ENCODE measurements at places on chromosomes 5 and 9. TPM values are rescaled to one million over a fixed set of nuclear protein-coding genes. Genes with fewer than 3 reads are reported as not detected.

GRCh38 chr5:174794931-174795672, 70.7 kb downstream of the MSX2 start:
- no peak for DNase-seq

LCN9 gene
- not detected for total RNA-seq

GRCh38 chr5:133421394-133421793, 190.9 kb downstream of the FSTL4 start:
- no peak for DNase-seq

DNA sequence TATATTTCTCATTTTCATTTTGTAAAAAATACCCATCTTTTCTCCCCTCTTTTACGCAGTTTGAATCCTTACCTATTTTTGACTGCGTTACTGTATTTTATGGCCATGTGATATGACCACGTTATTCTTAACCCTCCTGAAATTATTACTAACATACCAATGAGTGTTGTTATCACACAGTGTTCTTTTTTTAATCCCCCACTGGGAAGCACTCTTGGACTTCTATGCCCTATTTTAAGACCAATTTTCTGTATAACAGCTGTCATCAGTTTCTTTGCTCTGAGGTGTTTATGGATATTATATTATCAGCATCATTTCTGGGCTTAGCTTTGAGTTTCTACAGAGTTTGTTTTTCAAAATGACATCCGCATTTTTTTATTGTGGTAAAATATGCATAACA, 71.1 kb downstream of the CFAP95 start:
- no peak for DNase-seq

DNA sequence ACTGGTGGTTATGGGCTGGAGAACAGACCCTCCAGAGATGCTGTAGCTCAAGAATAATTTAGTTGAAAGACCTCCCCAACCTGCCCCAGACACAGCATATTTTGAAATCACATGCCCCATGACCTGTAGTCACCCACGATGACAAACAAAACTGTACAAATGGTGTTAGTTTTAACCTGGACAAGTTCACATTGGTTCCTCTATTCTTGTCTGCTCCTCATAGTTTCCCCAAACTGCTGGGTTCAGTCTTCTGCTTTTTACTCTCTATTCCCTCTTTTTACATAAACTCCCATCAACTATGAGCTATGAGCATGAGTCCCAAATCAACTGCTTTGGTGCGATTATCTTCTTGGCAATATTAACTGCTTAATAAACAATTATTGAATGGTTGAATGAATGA, 365.3 kb upstream of the CLINT1 start:
- no peak for DNase-seq

WNT8A gene
- total RNA-seq, result not detected

Measured in mammary epithelial cell (primary cell).